ENCODE measurements at places on chromosomes 2 and 18.

DNA sequence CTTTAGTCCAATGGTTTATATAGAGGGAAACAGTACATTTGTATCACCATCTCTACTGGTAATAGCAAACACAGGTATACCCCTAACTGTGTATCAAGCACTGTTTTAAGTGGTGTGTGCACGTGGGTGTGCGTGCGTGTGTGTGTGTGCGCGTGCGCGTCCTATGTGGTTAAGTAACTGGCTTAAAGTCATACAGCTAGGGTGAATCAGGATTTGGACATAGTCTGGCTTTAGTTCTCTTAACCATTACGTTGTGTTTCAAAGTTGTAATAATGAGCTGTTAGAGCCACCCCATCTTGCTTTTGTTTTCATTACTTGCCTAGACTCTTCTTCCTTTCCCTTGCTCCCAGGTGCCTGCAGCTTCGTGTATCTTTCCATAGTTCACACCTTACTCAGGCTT is 2.1 kb downstream of the HADHB start:
- DNase-seq, result peak; percentile 46

DNA sequence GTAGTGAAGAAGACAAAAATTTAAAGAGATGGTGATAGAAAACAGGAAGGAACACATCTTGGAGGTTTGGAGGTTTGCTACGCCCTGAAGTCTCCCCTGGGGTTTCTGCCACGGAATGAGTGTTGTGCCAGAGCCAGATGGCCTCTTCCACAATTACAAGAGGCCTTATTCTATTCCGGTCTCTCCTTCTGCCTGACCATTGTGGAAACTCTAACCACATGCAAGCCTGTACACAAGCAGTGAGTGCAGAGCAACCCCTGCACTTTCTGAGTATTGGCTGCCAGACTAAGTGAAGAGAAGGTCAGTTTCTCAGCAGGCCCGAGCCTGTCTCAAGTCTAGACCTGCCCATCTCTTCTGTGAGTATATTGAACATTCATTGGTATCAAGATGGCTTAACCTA is 22.7 kb upstream of the MYO1B start:
- no peak for DNase-seq

GRCh38 chr18:79898952-79899608 is 52.4 kb downstream of the SLC66A2 start:
- no peak for DNase-seq

GRCh38 chr2:33316328-33316727 is 160.1 kb upstream of the RASGRP3 start:
- DNase-seq, result no peak

DNA sequence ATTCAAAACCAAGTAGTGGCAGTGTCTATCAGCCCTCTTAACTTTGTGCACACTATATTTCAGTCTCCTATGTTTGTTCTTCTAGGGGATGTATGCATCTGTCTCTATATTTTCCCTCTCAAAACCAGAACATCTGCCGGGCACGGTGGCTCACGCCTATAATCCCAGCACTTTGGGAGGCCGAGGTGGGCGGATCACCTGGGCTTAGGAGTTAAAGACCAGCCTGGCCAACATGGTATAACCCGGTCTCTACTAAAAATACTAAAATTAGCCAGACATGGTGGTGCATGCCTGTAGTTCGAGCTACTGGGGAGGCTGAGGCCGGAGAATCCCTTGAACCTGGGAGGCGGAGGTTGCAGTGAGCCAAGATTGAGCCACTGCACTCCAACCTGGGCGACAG is 9.9 kb upstream of the GAREM2 start:
- no peak for DNase-seq

DNA sequence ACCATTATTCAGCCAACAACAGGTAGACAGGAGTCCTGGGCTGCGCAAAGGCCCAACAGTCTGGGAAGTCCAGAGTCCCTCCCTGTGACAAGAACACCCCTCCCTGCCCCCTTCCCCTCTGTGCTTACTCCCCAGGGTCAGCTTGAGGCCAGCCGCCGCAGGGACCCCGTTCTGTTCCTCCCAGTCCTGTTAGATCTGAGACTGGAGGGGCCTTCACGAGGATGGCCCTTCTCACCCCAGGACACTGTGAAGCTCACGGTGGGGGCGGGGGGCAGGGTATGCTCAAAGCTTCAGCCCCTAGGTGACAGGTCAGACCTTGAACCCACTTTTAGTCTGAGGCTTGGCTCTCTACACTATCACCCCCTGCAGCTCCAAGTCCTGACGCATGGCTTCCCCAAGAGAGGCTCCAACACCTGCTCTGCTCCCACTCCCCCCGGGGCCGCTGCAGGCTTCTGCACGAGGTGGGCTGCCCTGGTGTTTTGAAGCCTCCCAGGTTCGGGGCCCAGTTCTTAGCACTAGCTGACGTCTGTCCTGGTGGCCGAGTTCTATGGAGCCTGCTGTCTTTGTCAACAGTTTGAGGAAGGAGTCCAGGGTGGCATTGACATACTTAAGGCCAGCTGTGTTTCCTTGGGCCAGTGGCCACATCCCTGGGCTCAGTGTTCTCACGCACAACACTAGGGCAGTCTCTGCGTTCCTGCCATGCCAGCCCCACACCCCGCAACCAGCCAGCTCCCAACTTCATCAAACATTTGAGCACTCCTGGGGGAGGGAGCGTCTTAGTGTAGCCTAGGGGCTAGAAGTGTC is 37.2 kb upstream of the HPCAL1 start:
- no peak for DNase-seq

DNA sequence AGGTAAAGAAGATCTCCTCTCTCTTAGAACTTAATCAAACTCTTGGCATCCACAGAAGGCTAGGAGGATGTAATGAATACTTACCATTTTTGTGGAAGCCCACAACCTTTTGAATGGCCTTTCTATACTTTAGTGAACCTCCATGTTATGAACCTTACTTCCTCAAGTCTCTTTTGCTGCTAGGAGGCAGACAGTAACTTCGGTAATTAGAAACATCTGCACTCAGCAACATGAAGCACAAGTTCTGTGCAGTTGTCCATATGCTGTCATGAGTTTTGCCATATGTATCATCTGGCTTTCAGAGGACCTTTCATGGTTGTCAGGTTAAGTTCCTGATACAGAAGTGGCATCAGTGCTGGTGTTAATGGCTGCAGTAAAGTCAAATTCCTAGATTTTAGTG is 50.4 kb downstream of the PDK1 start:
- DNase-seq, result no peak

GRCh38 chr18:73831688-73832087 is 315.9 kb downstream of the FBXO15 start:
- no peak for DNase-seq

- DNase-seq, result no peak
Observed at GRCh38 chr2:85131116-85131515, 2.1 kb upstream of the TCF7L1 start.

GRCh38 chr18:12973562-12974213 is 17.5 kb upstream of the CEP192 start:
- DNase-seq, result no peak

DNA sequence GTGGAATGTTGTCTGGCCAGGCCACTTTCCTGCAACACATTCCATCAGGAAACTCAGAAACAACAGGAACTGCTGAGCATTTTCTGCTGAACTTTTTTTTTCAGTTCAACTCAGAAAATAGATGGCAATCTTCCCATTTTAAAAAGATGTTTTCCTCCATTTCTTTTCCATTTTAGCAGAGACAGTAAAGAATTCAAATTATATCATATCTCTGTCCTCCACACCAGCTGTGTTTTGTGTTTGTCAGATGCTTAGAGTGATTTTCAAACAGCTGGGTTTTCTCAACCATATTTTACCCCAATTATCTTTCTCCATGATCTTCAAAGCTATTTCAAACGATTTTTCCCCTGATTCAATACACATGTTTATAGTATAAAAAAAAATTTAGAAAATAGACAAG is 713.4 kb downstream of the LRRTM4 start:
- DNase-seq, result no peak

DNA sequence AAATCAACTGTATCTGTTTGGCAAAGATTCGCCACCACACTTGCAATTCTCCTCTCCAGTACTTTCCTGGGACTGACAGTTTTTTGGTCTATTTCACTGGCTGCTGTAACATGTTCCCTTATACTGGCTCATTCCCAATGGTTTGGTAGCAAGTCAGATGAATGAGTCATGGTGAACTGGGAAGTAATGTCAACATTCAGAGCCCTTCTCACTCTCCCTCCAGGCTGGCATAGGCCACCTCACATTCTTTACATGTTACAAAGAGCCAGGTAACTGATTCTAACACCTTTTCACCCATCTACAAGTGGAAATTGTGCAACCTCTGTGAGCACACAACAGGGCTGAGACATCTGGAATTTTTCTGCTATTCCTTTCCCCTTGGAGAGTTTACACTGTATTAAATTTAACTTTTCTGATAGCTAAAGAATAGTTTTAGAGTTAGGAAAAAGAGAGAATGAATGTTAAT is 111.3 kb upstream of the TLK1 start:
- DNase-seq, result no peak

- no peak for DNase-seq
Observed at GRCh38 chr2:164935118-164936101, 19.9 kb downstream of the SLC38A11 start.

GRCh38 chr18:76374330-76375281 is 120.4 kb downstream of the ZNF516 start:
- peak; percentile 60 for DNase-seq

- DNase-seq, result no peak
Observed at GRCh38 chr18:25058521-25058920, 293.4 kb downstream of the ZNF521 start.

GRCh38 chr2:46273919-46274318 is 23.3 kb upstream of the EPAS1 start:
- no peak for DNase-seq

GRCh38 chr2:210655229-210655975 is 99.0 kb downstream of the CPS1 start:
- DNase-seq, result no peak

DNA sequence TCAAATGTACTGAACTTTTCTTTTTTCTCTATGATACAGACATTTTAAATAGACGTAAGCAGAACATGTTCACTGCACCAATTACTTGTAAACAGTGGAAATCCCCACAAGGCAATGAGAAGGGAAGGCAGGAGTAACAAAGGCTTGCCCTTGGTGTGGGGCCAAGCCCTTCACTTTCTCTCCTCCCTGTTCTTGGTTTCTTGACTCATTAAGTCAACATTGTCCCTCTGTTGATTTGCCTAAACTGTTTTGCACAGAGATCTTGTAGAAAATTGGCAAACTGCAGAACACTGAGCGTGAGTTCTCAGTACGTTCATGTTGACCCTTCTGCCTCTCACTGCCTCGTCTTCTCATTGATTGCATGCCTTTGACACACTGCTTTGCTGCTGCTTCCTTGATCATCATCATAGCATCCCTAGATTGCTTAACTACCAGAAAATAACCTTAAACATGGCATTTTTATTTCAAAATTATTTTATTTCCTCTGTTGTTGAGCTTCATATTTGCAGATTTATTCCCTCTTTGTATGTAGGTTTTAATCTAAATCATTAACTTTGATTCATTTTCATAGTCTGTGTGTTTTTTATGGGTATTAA is 257.7 kb downstream of the PTGR3 start:
- no peak for DNase-seq

- DNase-seq, result no peak
Observed at GRCh38 chr18:814300-815084, 2.5 kb upstream of the YES1 start.

GRCh38 chr2:8319219-8319618 is 362.6 kb upstream of the ID2 start:
- no peak for DNase-seq

DNA sequence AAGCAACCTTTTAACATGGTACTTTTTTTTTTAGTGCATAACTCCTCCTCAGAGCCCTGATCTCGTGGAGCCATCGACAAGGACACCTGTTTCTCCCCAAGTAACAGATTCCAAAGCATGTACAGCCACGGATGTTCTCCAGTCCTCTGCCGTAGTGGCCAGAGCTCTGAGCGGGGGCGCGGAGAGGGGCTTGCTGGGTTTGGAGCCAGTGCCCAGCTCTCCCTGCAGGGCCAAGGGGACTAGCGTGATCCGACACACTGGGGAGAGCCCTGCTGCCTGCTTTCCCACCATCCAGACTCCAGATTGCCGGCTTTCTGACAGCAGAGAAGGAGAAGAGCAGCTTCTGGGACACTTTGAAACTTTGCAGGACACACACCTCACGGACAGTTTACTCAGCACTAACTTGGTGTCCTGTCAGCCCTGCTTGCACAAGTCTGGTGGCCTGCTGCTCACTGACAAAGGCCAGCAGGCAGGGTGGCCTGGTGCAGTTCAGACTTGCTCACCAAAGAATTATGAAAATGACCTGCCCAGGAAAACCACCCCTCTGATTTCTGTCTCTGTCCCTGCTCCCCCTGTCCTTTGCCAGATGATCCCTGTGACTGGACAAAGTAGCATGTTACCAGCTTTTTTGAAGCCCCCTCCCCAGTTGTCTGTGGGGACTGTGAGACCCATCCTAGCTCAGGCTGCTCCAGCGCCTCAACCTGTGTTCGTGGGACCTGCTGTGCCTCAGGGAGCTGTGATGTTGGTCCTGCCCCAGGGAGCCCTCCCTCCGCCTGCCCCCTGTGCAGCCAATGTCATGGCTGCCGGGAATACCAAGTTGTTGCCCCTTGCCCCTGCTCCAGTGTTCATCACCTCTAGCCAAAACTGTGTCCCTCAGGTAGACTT is 4.5 kb downstream of the KLF11 start:
- DNase-seq, result no peak

DNA sequence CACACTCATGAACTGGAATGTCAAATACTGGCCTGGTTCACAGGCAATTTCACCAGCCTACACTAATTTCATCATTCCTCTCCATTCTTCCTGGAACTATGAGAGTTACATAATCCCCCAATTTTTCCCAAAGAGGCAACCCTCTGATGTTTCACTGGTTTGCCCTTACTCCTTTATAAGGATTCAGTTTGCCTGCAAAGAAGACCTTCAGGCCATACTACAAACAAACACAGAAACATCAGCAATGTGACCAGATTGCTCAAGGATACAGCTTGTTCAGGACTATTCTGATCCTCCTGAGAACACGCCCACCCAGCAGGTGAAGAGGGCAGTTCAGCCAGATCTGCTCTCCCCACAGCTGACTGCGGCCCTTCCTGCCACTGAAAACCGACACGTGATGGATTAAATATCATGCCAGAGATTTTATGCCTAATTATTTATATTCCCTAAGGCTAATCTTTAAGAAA is 215.5 kb downstream of the ETAA1 start:
- DNase-seq, result no peak

GRCh38 chr2:119119076-119119785 is 39.3 kb downstream of the C1QL2 start:
- no peak for DNase-seq

GRCh38 chr2:239751679-239752355 is 273.3 kb downstream of the NDUFA10 start:
- peak; percentile 7 for DNase-seq

- no peak for DNase-seq
Observed at GRCh38 chr2:67883316-67884087, 179.3 kb downstream of the C1D start.

DNA sequence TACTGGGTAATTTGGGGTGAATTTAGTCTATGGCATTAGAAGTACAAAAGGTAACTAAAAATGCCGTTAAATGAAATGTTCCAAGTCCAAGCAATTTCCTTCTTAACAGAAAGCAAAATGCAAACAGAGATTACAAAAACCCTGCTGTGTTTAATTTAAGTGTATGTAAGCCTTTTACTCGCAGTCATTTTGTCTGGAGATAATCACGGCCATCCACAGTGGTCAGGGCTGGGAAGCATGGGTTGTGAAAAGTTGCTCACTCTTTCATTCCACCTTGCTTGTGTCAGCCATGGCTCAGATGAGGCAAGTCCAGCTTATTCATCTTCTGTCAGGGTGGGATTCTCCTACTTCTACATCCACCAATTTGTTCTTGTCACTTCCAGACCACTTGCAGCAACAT is 983.6 kb upstream of the ZEB2 start:
- no peak for DNase-seq

Data from T-helper 2 cell treated with Interferon-gamma antibody and Interleukin-4, amounts not matched to agents 5 μg/mL and 100 μg/mL, for 36 hours (primary cell).